ENCODE measurements at places on chromosomes 13 and 19.

DNA sequence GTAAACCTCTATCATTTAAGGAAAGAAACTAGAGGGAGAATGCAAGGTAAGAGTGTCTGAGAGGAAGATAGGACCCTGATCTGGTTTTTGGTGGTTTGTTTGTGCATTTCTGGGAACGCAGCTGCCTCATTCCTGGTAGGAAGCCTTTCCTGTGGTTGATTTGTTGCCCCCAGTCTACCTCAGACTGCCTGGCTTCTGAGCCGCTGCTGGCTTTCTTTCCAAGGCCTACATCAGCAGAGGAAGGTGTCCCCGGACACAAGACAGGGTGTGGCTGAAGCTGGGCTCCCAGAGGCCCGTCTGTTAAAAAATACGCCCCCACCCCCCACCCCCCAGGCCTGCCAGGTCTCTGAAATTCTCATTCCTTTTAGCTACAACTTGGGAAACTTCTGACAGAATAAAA lies 42.6 kb downstream of the C13orf42 start:
- DNase-seq, result no peak

DNA sequence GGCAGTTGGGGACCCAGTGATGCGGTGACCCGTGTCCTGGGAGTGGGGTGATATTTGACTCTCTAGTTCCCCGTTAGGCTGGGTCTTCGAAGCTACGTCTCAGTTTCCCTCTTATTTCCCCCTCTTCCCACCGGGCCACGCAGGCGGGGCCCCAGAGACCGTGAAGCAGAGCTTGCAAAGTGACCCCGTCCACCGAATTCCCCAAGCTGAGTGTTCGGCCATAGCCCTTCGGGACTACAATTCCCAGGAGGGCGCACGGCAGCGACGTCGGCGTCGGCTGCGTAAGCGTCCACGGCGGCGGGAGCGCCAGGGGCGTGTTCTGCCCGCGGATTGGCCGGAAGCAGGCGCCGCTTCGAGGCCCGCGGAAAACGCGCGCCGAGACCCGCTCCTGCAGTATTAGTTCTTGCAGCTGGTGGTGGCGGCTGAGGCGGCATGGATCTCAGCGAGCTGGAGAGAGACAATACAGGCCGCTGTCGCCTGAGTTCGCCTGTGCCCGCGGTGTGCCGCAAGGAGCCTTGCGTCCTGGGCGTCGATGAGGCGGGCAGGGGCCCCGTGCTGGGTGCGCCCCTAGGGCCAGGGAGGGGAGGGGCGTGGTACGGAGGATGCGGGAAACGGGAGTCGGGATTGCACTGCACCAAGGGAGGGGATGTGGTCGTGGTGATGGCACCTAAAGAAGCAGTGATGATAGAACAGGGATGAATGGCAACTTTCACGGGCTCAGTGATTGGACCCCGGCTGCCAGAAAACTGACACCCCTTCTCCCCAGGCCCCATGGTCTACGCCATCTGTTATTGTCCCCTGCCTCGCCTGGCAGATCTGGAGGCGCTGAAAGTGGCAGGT lies at the start of gene RNASEH2A:
Gene RNASEH2A, plus strand, starts transcription at position 343 of the 840 bp plus-strand sequence. Its CDS starts 90 bp downstream, at position 433.
- peak; percentile 77 for DNase-seq

- no peak for DNase-seq
Measured at GRCh38 chr13:54733639-54734038, 1705.0 kb downstream of the OLFM4 start.

- DNase-seq, result no peak
Measured at GRCh38 chr13:34161931-34162543, 344.1 kb downstream of the RFC3 start.

DNA sequence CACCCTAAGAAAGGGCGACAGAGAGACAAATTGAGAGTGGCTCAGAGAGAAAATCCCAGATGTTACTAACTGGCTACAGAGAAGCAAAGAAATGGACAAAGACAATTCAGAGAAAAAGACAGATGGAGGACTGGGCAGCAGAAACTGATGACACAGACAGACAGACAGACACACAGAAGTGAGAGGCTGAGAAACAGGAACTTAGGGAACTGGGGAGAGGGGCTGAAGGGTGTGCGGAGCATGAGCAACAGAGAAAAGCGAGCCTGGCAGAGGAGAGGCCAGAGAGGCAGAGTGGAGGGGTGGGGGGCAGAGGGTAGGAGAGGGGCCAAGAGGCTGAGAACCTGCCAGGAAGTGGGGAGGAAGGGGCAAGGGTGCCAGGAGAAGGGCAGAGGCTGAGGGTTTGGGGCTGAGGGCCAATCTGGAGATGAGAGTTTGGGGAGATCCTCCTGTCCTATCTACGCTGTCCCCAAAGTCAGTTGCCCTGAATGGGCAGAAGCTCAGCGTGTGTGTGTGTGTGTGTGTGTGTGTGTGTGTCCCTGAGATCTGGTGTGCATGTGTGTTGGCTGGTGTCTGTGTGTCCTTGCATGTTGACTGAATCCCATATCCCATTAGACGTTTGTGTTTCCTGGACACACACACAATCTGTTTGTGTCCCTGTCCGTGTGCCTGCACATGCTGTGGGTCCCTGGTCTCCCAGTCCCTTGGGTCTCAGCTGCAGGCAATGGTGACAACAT lies 5.6 kb upstream of the ERFL start:
- no peak for DNase-seq

DNA sequence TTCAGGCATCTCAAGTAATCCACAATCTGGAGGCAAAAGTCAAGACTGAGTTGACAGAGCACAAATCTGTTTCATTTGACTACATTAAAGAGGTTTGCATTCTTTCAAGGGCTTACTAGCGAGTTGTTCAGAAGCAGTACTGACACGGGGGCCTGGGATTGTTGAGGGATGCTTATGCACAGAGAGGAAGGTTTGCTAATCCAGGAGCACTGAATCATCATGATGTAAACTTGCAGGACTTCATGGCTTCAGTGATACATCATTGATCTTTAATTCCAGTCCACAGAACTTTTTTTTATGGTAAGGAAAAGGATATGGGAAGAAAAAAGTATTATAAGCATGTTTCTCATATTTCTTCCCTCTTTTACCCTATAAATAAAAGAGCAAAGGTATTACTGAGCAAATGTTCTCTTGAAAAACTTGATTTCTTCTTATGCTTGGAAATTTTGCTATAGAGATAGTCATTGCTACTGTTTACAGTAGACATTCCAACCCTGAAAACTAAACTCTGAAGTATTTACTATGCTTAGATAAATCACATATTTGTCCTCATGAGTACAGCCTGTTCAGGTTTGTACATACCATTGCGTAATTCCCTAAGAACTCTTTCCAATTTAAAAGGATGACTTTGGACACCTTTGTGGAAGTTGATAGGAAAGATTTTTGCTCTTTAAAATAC lies 65.8 kb upstream of the KPNA3 start:
- DNase-seq, result no peak

DNA sequence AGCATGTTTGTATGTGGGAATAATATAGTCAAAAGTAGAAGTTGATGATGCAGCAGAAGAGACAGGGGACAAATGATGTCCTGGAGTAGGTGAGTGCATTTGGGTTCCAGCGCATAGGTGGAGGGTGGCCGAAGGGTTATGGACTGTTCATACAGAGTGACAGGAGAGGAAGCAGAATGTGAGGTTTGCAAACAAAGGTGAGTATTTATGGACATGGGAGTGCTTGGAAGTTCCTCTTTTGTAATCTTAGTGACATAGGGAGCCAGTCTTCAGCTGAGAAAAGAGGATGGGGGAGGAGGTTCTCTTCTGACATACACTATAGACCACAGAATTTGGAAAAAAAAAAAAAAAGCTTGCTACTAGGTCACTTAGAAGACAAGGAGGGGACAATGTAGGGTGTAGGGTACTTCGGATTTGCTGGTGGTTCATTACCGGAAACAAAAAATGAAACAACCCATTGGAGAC lies 331.6 kb downstream of the DLEU7 start:
- no peak for DNase-seq

- no peak for DNase-seq
Measured at GRCh38 chr13:97069050-97069815, 75.0 kb upstream of the OXGR1 start.

DNA sequence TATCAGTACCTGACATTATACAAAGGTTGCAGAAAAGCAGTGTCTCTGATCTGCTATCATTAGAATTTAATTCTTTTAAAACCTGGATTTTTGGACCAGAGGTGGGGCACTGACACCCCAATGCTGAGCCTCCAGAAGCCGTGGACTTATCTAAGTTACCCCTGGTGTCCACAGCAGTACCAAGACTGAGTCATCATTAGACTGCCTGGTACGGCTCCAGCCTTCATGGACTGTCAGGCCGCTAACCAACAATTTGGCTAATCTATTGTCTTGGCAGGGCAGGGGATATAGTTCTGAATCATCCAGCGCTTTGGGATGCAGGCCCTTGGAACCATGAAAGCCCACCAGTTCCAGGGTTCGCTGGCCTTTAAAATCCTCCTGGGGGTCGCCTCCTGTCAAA lies 78.3 kb downstream of the TSHZ3 start:
- DNase-seq, result no peak

GRCh38 chr13:23637829-23638228 lies 67.6 kb downstream of the TNFRSF19 start:
- no peak for DNase-seq

DNA sequence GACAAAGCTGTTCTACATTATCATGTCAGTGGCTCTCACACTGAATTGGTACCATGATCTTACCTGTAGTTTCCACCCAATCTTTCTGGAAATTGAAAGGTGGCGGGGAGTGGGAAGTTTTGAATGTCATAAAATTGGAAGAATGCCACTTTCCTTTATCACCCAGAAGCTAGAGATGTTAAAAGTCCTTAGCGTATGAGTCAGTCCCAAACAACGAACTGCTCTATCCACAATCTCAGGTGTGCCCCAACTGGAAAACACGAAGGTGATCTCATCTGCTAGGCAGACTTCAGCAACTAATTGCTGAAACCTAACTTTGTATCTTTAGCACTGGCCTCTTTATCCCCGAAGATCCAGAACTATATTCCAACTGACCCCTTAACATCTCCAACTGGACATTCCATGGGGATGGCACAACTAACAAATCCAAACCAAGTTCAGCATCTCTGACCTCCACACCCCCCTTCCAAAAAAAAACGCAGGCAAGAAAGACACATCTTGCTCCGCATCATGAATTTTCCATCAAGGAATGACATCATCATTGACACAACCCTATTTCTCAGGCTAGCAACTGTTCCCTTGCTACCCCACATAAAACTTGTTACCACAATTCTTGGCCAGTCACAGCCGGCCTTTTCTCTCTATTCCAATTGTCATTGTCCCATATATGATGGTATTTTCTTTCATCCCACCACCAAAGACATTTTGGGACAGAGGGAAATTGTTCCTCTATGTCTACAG lies 175.4 kb downstream of the KLF12 start:
- DNase-seq, result no peak

DNA sequence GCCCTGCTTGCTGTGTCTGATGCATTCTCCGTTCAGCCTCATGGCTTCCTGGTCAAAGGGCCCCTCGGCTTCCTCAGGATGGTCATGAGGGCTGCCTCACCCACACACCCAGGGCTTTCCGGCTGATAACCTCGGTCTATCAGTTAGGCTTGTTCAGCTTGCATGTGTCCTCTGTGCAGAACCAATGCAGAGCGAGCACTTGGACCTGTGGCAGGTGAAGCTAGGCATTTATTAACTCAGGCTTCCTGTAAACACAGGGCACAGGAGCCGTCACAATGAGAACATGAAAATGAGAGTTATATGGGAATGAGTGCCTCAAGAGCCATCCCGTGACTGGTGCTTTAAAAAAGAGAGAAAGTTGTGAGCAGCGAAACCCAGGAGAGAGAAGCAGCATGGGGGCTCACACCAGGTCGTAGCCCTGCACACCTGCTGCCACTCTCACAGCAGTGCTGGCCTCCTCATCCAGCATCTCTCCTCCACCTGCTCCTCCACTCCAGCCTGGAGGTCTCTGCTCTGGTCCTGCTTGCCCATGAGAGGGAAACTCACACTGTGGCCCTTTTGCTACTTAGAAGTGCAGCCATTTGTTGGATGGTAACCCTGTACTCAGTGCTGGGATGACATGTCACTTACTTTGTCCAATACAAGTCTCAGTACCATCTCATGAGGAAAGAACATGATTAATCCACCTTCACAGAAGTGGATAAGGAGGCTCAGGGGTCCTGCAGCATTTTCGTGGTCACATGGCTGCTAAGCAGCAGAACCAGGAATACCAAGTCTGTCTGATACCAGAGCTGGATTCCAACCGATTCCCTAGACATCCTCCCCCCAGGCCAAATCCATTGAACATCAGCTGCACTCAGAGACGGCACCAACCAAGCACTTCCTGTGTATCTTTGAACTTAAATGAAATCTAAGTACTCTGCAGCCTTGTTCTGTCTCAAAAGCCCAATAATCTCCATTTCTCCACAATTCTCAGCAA lies 50.5 kb upstream of the IRS2 start:
- no peak for DNase-seq

GRCh38 chr13:110392510-110393240 lies 85.6 kb downstream of the COL4A2 start:
- no peak for DNase-seq

GRCh38 chr19:39413272-39413910 lies 922 bp downstream of the PLEKHG2 start:
- DNase-seq, result no peak

DNA sequence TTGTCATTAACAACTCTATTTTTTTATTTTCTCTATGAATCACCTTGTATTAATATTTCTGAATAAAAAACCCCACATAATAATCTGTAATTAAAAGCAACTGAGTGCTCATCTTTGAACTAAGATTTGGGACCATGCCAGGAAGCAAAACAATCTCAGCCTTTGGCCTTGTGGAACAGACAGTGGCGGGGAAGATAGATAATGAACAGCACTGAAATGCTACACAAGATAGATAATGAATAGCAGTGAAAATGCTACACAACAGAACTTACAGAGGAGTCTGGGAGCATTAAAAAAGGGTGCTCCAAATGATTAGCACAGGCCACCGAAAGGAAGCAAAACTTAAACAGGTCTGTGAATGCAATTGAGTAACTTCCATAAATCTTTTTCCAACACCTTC lies 134.9 kb downstream of the GPC5 start:
- DNase-seq, result no peak

GRCh38 chr13:44373247-44373600 lies 400 bp upstream of the SERP2 start:
- DNase-seq, result no peak

- no peak for DNase-seq
Measured at GRCh38 chr19:17772172-17772571, 20.9 kb downstream of the FCHO1 start.

GRCh38 chr19:47471733-47472457 lies at the start of gene SLC8A2:
Gene SLC8A2, minus strand, starts transcription at chr19:47471893. Its CDS starts 5,490 bp downstream, at chr19:47466403.
- no peak for DNase-seq

- no peak for DNase-seq
Measured at GRCh38 chr13:39315796-39316195, 277.5 kb downstream of the NHLRC3 start.

- DNase-seq, result no peak
Measured at GRCh38 chr19:1149259-1150045, 24.6 kb downstream of the SBNO2 start.

GRCh38 chr19:47895165-47895782 lies 9.2 kb upstream of the SULT2A1 start:
- no peak for DNase-seq

DNA sequence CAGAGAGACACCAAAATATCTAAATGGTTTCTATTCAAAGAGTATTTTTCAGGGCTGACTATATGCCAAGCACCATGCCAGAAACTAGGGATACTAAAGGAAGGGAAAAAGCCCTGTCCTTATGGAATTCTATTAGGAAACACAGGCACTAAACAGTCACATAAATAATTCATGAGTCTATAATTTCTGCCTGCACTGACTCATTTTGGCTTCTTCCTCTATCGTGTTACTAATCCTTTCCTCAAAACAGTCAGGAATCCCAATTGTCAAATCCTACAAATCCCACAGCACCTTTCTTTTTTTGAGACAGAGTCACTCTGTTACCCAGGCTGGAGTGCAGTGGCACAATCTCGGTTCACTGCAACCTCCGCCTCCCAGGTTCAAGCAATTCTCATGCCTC lies 29.2 kb downstream of the XPO4 start:
- DNase-seq, result no peak

Data from NCI-H187 (cell line).